ENCODE measurements at places on chromosomes 3 and 15.

DNA sequence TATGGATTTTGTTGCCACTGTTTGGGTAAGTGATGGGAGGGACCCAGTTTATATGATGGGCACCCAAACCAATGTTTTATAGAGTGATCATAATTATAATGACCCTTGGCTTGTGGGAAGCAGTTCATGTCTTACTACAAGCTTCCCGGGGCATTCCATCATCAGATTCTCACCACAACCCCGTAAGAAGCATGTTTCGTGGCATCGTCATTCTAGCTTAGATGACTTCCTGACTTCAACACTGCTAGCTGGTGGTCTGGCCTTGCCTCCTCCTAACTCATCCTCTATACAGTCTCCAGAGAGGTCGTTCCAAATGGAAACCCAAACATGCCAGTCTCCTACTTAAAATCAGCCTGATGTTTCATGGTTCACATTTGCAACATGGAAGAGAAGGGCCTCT lies 226.9 kb downstream of the ADAMTS9 start:
- DNase-seq = no peak

DNA sequence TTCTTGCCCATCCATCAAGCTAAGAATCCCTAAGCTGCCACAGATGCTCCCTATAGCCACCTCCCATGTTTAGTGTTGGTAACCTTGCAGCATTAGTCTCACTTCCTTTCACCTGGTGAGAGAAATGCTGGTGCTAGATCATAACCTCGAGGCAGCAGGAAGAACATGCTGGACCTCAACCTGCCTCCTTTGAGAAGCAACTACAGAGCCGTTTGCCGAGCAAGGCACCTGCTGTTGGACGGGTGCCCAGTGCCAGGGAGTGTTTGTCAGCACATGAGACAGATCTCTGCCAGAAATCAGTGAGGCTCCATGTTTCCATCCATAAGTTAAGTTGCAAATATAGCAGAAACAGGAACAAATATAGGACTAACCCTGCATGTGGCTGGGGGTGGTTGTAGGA lies 955.7 kb downstream of the TUSC7 start:
- DNase-seq = no peak

DNA sequence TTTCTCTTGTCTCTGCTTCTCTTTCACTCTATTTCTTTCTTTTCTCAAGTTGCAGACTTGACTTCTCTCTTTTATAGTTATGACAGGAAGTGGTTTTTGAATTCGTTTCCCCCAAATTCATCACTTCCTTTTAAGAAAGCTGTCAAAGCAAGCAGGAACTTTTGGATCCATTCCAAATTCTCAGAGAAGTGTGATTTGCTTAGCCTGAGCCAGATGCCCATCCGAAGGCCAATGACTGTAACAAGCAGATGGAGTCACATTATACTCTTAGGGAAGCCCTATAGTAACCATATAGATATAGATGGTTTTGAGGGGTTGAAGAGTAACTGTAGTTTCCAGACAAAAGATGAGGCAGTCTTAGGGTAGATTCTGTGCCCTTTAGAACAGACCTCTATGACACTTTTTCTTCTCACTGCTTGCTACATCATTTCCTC lies 592.0 kb upstream of the KCNMB2 start:
- DNase-seq = no peak

- DNase-seq = no peak
Measured at GRCh38 chr15:24678485-24678884, 2.9 kb downstream of the NPAP1 start.

DNA sequence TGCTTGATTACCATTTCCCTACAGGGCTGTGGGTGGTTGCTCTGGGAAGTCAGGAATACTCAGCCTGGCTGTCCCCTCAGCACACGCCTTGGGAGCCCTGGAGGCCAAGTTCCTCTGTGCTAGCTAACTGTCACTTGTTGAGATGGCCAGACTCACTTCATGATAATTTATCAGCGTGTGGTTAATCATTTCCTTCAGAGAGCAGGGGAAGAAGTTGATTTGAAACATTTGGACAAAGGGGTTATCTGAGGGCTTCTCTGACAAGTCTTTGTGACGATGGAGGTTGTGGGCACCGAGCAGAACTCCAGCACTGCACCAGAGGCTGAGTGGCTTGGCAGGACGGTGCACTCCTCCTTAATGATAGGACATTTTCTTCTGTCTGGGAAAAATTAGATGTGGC lies 61.9 kb downstream of the WHAMM start:
- DNase-seq = no peak

DNA sequence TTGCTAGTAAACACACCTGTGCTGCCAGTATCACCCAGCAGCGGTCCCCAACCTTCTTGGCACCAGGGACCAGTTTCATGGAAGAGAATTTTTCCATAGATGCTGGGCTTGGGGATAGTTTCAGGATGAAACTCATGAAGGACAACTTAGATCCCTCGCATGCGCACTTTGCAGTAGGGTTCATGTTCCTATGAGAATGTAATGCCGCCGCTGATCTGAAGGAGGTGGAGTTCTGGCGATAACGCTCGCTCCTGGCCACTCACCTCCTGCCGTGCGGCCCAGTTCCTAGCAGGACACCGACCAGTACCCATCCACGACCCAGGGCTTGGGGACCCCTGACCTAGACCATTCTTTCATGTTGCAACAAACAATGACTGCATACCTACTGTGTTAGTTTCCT lies 89.7 kb downstream of the TOP2B start:
- DNase-seq = no peak

GRCh38 chr3:2940062-2940461 lies 170.1 kb downstream of the IL5RA start:
- no peak for DNase-seq

DNA sequence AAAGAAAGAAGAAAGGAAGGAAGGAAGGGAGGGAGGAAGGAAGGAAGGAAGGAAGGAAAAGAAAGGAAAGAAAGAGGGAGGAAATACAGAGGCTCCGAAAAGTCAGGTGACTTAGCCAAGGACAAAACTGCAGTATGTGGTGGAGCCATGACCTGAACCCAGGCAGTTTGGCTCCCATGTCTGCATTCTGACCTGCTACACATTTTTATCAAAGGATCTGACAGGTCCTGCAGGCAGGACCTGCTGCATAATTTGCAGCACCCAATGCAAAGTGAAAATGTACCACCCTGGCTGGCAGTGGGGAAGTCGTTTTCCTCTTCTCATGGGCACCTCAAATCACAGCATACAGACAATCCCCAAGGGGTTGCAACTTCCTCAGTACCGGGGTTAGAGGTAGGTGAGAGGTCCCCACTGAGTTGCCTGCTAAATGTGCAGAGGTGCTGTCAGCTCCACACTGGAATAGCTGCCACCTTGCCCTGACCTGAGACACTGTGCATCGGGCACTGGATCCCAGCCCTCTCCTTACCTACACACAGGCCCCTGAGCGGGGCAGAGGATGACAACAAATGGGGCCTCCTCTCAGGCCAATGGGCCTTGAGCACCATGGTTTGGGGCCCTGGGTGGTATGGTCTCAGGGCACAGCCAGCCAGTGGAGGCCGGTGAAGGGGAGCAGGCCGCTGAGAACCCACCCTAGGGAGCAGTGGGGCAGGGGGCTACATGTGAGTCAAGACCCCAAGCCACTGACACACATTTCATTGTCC lies 175.1 kb downstream of the SHQ1 start:
- no peak for DNase-seq

DNA sequence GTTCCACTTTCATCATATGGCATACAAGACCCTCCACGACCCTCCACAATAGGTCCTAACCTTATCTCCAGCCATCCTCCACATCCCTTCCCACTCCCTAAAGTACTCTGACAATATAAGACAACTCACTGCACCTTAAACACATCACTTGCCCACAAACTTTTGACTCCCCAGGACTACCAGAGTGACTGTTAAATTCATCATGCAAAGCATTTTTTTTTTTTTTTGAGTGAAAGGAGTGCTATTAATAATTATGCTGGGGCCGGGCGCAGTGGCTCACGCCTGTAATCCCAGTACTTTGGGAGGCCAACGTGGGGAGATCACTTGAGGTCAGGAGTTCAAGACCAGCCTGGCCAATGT lies 55.8 kb downstream of the OSBPL10 start:
- no peak for DNase-seq

- DNase-seq = no peak
Measured at GRCh38 chr3:11444404-11444803, 172.2 kb downstream of the ATG7 start.

GRCh38 chr15:90086868-90087268 lies 15.4 kb downstream of the IDH2 start:
- peak; percentile 44 for DNase-seq

GRCh38 chr3:46932455-46933225 lies 43.9 kb downstream of the CCDC12 start:
- no peak for DNase-seq

GRCh38 chr15:78317145-78317836 lies 17.9 kb upstream of the SKIC8 start:
- peak; percentile 68 for DNase-seq

DNA sequence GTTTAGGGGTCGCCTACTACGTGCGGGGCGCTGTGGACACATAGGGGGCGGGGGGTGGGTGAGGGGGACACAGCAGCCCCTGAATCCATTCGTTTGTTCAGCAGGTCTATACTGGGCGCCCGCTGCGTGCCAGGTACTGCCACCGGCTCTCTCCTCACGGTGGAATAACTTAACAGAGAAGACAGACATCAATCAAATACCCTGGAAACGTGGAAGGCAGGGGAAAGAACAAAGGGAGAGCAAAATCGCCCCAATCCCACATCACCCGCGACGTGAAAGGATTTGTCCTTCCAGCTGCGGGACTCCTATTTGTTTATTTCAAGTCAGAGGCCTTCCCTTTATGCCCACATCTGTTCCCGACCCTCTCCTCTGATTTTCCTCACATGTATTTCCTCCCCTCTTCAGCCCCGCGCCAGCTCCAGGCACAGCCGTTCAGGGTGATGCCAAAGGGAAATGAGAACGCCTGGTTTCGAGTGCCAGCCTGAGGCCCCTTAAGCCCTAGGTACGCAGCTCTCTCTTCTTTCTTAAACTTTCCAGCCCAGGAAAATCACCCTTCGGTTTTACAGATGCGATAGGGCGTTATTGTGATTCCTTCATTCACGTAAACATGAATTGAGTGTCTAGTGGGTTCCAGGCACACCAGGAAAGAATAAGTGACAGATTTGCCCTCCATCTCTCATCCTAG lies 726 bp upstream of the PROK2 start:
- no peak for DNase-seq

GRCh38 chr15:32831485-32831884 lies 113.7 kb downstream of the GREM1 start:
- no peak for DNase-seq

GRCh38 chr3:51559411-51559888 lies 20.9 kb downstream of the RAD54L2 start:
- no peak for DNase-seq

- DNase-seq = no peak
Measured at GRCh38 chr15:70605606-70606410, 157.6 kb downstream of the UACA start.

DNA sequence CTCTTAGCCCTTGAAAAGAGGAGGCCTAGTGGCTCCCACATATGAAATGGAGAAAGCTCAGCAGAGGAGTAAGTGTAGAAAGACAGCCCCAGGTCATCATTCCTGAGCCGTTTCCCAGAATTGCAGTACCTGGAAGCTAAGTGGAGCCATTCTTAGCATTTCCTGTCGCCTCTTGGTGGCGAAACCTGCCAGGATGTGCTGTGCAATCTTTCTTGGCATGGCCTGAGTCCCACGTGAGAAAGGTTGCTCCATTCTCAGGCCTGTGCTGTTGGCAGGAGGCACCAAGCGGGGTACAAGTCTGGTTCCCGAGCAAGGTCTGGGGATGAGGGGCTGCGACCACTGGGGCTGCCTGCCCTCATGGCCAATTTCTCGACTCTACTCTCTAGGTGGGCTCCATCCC lies 207.2 kb upstream of the TPM1 start:
- DNase-seq = no peak

DNA sequence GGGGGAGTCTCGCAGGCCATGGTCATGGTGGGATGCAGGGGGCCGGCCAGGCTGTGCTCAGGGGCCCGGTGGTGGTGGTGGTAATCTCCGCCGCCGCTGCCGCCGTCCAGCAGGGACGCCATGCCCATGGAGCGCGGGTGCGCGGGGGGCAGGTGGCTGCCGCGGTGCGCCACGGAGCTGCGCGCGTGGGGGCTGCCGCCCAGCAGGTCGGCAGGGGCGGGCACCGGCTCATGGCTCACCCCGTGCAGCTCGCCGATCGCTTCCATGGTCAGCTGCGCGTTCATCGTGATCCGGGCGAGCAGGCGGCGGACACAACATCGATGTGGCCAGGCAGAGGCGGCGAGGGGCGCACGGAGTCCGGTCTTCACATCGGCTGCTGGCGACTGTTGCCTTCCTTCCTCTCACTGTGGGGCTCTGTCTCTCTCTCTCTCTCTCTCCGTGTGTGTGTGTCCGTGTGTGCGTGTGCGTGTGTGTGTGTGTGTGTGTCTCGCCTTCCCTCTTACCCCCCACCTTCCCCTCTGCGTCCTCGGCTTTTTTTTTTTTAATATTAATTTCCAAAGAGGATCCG lies 451 bp downstream of the ONECUT1 start:
- peak; percentile 52 for DNase-seq

DNA sequence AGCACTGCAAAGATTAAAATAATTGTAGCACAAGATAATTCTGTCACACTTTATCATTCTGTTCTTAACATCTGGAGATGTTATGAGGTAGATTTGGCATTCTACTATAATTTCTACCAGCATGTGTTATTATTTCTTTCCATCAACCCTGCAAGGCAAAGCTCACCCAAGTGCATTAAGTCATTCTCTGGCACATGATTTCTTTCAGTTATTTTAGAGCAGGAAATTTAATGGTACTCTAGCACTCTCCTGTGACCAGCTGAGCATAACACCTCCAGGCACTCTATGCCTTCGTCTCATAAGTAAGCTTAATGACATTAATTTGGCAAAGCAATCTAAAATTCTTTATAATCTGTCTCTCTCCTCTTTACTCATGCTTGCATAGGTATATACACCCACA lies 300.2 kb upstream of the GPR149 start:
- peak; percentile 55 for DNase-seq

GRCh38 chr3:60277361-60277800 lies 973.9 kb downstream of the FHIT start:
- DNase-seq = no peak

DNA sequence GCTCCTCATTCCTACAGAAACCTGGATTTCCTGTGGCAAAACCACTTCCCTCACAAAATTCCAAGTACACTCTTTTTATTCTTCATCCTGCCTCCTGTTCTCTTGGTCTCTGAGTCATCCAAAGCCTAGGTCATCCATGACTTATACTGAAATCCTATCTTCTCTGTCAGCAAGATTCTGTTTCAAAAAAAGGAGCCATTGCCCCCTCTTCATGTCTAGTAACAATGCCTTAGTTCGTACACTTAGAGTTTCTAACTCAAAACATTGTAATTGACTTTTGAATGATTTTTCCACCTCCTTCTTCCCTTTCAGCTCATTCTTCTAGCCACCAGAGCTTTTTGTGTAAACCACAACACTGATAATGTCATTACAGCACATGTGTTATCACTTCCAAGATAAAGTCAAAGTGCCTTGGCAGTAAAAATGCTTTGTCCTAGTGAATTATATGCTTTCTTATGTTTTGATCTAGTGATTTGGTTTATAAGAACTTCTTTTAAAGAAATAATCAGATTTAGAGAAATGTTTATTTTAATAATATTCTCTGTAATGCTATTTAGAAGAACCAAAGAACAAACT lies 256.5 kb upstream of the NECTIN3 start:
- DNase-seq = no peak

Data from NCI-H524 (cell line).